ENCODE measurements at places on chromosomes 2 and 18. TPM values are rescaled to one million over a fixed set of nuclear protein-coding genes. Genes with fewer than 3 reads are reported as not detected.

- DNase-seq = no peak
Measured at GRCh38 chr2:159832858-159833257, 34.9 kb upstream of the CD302 start.

The DAPL1 gene
- total RNA-seq = not detected

GRCh38 chr18:9209279-9209678 lies 72.7 kb downstream of the ANKRD12 start:
- peak; percentile 78 for DNase-seq

DNA sequence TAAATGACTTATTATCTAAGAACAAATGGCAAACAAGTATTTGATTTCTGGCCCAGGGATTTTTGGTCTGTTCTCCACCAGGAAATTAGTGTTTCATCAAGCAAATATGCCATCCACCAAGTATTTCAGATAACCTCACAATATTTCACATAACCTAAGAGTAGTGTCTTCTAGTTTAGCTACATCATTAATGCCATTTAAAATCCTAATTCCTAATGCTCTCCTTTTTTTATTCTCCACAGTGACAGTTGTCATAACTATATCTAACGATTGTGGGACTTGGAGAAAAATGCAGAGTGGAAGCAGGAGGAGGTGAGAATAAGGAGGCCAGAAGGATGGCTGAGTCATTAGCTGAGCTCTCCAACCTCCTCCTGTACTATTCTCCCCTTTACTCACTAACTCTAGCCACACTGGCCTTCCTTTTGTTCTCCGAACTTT lies 58.5 kb upstream of the CTLA4 start:
- peak; percentile 94 for DNase-seq

- peak; percentile 69 for DNase-seq
Measured at GRCh38 chr2:85584857-85585780, 888 bp downstream of the VAMP5 start.

The ASAP2 gene
- total RNA-seq = 37.1 TPM

DNA sequence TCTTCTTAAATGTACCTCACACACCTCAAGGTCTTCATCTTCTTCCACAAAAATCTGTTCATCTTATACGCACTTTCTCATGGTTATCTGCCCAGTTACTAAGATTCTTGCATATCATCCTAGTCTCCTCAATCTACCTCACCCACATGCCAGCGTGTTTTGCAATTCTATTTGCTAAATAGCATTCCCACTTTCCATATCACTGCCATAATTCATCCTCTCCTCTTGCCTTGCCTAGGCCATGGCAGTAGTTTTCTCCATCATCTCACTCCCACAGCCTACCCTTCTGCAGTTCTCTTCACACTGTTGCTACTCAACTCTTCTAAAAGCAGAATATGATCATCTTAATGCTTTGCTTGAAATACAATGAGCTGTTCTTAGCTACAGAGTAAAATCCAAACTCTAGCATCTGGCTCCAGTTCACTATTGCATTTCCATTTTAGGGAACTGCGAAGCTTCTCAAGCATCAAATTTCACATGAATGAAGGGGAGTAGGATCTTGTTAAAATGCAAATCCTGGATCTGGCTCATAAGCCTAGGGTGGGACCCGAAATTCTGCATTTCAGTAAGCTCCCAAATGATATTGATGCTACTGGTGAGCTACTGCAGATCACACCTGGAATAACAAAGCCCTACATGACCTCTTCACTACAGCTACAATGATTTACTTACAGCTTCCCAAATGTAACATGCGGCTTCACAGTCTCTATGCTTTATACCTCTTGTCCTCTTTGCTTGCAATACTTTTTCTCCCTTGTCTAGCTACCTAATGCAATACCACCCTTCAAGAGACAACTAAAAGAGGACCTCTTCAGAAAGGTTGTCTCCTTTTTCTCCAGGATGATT lies 293.9 kb downstream of the SATB2 start:
- DNase-seq = no peak

- DNase-seq = no peak
Measured at GRCh38 chr2:124805060-124805459, 780.0 kb downstream of the CNTNAP5 start.

GRCh38 chr18:46069524-46069923 lies 2.5 kb downstream of the PSTPIP2 start:
- no peak for DNase-seq

DNA sequence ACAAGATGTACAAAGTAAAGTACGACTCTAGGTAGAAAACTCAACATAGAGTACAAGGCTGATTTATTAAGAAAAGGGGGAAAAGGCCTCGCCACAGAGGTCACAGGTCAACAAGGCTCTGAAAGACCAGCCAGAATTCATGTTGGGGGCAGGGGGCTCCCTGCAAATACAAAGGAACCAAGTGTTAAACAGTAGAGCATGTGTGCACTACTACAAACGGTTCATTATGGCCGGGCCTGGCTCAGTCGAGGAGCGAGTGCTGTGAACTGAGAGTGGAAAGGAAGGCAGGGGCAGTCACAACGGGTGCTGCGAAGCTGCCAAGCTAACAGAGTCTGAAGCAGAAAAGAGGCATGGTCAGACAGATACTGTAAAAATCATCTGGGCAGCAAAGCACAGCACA lies 77.1 kb downstream of the MBOAT2 start:
- no peak for DNase-seq

- DNase-seq = no peak
Measured at GRCh38 chr2:13560322-13560721, 843.6 kb downstream of the TRIB2 start.

Data from fibroblast of the aortic adventitia (primary cell).